Smooth muscle cell of the brain vasculature (primary cell): ENCODE measurements at places on chromosomes 4 and X.

DNA sequence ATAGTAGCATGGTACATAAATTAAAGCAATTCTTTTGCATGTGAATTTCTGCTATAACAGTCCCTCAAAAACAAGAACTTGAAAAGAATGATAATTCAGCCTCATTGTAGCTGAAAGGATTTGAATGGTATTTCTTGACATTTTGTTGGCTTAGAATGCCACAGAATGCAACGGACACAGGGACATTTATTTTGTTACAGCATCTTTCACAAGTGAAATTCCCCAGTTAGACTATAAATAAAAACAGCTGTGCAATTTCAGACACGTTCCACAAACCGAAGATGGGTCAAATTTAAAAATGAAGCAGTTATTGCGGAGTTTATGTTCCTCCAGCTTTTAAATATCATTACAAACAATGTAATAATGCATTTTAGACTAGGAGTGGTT lies 82.8 kb upstream of the AMELX start:
- no peak for DNase-seq

GRCh38 chrX:150683536-150684146 lies 9.6 kb upstream of the MTMR1 start:
- DNase-seq: no peak

- no peak for DNase-seq
Observed at GRCh38 chr4:57309658-57310057, 199.5 kb upstream of the IGFBP7 start.

DNA sequence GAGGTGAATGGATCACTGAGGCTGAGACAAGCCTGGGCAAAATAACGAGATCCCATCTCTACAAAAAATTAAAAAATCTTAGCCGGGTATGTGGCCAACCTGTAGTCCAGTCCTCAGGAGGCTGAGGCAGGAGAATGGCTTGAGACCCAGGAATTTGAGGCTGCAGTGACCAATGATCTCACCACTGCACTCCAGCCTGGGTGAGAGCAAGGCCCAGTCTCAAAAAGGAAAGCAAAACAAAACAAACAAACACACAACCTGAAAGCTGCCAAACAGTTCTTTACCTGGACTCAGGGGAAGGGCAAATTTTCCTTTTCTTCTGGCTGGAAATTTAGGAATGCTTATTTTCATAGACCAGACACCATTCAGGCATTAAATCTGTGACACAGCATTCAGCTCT lies 163.1 kb upstream of the FAT1 start:
- no peak for DNase-seq

- no peak for DNase-seq
Observed at GRCh38 chr4:187606581-187606980, 389.0 kb upstream of the ZFP42 start.

- no peak for DNase-seq
Observed at GRCh38 chrX:13367950-13368349, 48.1 kb upstream of the ATXN3L start.

DNA sequence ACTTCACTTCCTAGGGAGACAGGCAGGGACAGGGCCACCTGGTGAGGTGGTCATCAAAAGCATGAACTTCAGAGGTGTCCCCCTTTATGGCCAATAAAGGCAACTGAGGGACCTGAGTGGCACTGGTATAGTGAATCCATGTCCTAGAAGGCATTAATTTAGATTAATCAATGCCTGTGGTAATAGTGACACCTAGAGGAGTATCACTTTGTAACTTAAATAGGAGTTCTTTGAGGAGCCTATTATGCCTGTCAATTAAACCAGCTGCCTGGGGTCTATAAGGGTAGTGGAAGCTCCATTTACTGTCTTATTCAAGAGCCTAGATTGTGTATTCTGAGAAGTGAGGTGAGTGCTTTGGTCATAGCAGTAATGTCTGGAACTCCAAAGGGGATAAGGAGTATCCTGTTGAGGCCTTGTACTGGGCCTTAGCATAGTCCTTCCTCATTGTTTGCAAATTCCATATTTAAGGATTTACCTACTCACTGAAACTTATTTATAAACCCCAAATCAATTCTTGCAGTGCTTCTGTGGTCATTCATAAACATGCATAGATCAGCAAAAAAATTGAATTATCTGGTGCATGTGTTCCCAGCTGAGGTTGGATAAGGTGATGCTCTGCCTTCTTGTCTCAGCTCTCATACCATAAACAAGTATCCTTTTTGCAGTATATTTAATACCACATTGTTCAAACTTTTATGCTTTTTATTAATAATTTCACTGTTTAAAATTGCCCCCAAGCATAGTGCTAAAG lies 213.8 kb upstream of the RADX start:
- DNase-seq: no peak

DNA sequence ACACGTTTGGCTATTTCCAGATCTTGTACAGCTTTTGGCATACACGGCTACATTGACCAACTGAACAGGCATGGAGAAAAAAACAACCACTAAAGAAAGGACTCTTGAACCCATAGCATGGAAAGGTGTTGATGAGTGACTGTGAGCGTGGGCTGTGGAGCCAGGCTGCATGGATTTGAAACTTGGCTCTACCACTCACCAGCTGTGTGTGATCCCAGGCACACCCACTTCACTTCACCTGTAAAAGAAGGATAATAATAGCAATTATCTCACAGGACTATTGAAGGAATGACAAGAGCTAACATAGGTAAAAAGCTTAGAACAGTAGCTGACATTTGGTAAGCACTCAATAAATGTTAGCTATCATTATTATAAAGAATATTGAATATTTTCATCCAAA lies 301.7 kb upstream of the CPEB2 start:
- DNase-seq: no peak

GRCh38 chr4:114684462-114684861 lies 85.9 kb downstream of the UGT8 start:
- DNase-seq: no peak

- no peak for DNase-seq
Observed at GRCh38 chr4:6375620-6376295, 96.7 kb downstream of the PPP2R2C start.
